GM20000 (cell line): ENCODE measurements at places on chromosomes 5 and 9.

DNA sequence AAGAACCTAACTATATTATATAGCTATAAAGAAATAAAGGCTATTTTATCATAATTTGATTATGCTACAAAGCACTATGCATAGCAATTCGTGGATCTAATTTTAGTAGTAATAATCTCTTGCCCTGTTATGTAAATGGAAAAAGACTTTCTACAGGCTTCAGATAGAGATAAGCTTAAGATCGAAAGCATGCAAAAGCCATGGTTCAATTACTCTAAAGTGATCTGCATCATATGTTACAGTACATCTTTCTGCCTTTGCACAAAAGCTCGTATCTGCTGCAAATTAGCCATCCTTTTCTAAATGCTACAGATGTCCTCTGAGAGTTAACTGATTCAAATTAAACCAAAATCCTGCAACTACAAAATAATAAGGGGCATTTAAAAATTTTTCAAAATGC is 234.8 kb upstream of the TMEM161B start:
- no peak for DNase-seq

DNA sequence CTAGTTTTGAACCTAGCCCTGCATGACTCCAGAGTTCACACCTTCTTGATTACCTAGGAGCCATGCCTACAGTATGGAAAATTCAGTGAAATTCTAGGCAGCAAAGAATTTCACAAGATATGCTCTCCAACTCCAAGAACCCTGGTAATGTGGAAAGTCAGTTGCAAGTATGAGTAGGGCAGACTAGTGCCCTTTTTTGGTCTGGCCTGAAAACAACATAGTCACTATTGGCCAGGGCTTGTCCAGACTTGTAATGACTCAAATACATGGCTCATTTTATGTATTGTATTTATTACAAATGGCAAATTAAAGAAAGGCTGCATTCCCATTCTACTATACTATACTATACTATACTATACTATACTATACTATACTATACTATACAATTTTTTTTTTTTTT is 160.4 kb downstream of the ESM1 start:
- DNase-seq = no peak

DNA sequence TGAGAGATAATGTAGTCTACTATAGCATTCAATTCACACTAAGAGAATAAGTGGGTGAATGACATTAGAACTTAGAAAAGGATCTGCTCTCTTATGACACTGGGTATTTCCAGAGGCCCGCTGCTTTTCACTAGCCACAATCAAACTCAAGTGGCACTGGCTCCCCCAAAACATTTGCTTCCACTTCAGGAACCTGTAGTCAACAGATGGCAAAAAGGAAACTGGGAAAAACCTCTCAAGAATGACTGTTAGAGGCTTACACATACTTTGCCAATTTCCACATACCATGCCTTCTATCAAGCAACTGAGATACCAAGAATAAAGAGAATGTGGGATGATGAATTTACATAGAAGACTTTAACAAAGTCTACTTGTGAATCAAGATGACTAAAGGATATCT is 11.2 kb downstream of the POC5 start:
- no peak for DNase-seq

DNA sequence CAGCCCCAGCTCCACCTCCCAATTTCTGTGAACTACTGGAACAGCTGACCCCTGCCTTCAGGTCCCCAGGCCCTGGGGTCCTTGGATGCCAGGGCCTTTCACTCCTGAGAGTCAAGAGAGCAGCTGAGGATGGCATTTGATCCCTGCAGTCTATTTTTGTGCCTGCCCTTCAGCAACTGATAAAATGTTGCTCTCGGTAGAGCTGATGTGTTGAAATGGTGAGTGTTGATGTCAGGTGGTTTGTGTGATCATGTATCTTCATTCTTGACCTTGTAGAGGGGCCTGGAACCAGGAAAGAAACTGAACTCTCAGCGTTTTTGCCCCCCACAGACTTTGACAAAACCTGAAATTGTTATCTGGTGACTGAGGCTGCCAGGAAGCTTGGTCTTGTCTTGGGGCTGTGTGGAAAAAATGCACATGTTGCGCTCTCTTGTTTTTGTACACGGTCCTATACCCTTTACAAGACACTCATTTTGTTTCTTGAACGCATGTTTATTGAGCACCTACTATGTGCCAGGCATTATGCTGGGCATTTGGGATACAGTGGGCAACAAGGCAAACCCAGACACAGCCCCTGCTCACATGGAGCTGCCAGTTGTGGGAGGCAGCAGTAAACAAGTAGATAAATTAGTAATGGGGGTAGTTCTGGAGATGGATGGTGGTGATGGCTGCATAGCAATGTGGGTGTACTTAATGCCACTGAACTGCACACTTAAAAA is 78.3 kb downstream of the PPARGC1B start:
- DNase-seq = no peak

DNA sequence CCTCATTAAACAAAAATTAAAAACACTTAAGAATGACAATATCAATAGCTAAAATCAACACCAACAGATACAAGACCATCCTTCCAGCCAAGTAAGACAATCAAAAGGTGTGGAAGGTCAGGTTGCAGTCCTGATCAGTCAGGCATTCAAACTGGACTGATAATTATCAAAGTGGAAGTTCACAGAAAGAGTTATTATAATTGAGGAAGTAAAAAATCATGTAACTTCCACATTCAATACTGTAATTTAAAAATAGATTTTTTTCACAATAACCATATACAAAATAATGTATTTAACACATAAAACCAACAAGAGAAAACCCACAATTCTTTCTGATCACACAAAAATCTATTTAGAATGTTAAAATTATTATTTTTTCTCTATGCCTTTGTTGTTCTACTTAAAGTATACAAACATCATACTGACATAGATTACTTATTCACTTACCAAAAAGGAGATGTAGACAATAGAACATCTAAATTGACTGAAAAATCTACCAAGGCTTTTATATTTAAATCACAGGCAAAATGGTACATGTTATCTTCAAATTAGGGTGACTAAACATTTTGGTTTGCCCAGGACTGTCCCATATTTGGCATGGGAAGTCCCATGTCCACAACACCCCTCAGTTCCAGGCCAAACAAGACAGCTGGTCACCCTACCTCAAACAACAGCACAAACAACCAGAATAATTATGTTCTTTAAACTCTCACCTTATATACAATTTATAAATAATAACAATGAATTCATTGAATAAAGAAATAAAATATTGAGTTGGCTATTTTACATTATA is 142.5 kb upstream of the SLC24A2 start:
- no peak for DNase-seq

DNA sequence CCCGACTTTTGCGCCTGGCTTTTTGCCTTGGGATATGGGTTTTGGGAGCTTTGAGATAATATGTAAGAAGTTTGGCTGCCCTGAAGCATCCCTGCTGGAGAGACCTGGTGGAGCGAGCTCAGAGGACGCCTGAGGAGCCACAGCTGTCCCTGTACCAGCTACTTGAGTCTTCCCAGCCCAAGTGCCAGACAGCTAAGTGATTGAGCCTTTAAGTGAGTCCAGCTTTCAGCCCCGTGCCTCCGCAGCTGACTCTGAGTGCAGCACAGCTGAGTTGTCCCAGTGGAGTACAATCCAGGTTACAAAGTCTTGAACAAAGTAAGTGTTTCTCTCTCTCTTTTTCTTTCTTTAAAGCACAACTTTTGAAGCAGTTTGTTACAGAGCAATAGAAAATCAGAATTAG is 203.8 kb upstream of the DAP start:
- DNase-seq = no peak

DNA sequence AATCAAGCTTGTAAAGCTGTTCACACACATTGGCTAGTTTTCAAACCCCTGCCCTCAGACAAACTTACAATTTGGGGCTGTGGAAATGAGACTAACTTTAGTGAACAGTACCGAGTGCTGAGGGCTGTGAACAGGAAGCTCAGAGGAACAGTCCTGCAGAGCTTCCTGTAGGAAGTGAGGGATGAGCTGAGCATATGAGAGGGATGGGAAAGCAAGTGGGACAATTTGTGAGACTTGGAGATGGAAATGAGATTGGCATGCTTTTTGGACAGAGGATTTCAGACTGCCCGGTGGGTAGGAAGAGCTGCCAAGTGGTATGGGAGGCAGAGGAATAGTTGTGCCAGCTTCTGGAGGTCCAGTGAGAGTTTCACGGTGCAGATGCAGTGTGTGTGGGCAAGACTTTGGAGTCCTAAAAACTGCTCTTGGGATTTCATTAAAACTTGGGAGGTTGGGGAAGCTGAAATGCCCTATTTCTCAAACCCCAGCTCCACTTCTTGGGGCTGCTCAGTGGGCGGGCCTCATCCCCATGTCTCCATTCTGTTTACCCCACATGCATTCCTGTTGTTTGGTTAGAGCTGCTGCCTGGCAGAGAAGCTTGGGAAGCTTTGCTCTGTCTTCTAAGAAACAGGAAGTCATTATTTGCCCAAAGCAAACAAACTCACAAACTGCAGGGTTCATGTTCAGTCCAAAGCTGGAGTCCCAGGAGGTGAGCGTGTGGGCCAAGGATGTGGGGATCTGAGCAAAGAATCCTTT is 267.5 kb downstream of the ZSWIM6 start:
- DNase-seq = no peak

DNA sequence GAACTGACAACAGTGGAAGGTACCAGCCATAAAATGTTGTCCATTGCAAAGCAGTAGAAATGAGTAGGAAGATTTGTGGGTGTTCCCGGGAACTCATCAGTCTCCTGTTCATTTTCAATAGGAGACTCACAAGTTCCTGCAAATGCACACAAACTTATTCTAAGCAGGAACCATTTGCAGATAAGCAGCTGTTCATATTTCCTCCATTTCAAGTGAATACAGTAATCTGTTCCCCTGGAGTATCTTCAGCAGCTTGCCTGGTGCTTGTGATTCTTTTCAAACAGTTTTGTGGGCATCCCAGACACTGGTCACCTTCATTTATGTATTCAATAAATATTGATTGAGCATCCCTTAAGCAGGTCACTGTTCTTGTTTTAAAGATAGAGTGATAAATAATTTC is 1315.5 kb upstream of the C9orf72 start:
- no peak for DNase-seq

GRCh38 chr9:98491828-98492227 is 216.9 kb downstream of the GABBR2 start:
- DNase-seq = no peak

- no peak for DNase-seq
Measured at GRCh38 chr9:19373527-19373926, 6.5 kb downstream of the RPS6 start.

DNA sequence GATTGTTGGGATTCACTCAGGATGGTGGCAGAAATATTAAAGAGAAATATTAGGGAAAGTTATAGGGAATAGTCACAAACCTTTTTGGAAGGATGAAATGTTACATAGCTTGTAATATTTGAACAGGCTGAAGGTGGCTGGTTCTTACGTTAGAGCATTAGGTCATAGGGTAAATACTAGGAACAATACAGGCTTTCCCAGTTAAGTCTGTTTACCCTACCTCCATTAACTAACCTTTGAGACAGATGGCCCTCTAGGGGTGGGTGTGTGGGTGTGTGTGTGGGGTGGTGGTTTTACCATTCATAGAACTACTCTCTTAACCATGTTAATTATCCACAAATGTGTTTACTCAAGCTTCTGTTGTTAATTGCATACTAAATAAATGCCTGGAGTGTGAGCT is 94.3 kb upstream of the STK32A start:
- DNase-seq = no peak

GRCh38 chr5:100516285-100516684 is 18.9 kb upstream of the FAM174A start:
- no peak for DNase-seq

- DNase-seq = no peak
Measured at GRCh38 chr9:137273611-137274320, 3.8 kb upstream of the TOR4A start.

DNA sequence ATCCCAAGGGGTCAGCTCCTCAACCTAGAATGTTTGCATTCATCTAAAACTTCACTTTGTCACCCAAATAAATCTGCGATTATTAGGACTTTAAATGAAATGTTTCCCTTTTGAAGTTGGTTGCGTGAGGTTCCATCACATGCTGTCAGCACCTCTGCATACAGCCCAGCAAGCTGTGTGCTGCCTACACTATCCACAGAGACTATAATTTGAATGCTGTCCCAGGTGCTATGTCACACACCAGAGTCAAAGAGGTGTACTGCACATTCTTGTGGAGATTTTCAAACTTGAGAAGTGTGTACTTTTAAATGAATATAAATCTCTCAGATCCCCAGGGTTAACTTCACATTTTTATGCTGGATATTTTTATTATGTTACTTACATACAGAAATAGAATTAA is 19.3 kb upstream of the CKS2 start:
- DNase-seq = no peak

DNA sequence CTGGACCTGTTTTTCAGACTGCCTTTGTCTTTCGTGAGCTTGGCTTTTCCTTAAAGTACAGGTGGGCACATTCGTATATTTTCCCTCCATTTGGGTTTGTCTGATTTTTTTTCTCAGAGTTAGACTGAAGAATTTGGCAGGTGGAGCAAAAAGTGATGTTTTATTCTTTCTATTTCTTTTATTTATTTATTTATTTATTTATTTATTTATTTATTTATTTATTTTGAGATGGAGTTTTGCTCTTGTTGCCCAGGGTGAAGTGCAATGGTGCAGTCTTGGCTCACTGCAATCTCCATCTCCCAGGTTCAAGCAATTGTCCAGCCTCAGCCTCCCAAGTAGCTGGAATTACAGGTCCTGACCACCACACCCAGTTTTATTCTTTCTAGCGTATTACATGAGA is 1805.1 kb upstream of the WWC1 start:
- no peak for DNase-seq

DNA sequence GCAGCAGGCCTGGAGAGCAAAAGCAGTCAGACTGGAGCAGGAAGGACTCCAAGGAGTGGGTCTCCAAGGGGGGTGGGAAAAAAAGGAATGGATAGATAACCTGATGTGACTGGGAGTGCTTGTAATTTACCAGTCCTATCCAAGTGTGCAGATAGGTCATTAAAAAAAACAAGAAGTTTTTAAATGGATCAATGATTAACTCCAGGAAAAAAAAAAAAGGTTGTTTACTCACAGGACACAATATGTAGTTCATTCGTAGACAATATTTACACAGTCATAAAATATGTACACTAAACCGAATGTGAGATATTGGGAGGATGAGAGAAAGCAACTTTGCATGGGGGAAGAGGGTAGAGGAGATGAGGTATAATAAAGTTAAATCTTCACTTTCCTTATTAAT is 20.4 kb downstream of the ZBTB5 start:
- DNase-seq = no peak
